ENCODE measurements at places on chromosomes 16 and 17.

- DNase-seq = no peak
Measured at GRCh38 chr16:73572135-73572828, 524.4 kb upstream of the ZFHX3 start.

DNA sequence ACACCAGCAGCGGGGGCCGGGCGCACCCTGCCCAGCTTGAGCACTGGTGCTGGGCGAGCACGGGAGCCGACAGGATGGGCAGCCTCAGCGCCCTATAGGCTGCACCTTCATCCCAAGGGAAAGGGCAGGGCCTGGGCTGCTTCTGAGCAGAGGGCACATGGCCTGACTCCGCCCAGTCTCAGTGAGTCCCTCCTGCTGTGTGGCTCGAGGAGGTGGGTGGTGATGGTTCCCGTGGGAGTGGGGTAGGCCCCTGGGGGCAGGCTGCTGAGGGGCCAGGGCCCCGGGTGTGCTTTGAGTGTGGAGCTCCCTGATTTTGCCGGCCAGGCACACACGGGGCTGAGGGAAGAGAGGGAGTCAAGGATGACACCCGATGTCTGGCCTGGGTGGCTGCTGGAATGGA is 37.9 kb downstream of the TSC2 start:
- DNase-seq = no peak

GRCh38 chr17:30337393-30337999 is 3.6 kb upstream of the TMIGD1 start:
- peak; percentile 20 for DNase-seq

DNA sequence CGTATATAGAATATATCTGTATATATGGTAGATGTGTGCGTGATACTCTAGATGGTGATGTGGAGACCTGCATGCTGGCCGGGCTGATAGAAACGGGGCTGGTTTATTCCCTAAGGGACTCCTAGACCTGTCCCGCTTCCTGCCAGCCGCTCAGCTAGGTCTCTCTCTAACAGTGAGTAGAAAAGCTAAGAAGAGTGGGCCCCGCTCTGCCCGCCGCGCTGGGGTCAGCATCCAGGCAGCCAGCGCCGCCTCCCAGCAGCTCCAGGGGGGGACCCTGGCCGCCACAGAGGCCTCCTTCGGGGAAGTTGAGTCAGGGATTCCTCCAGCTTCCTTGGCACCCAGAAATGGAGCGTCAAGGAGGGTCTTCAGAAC is 9.4 kb downstream of the CYGB start:
- DNase-seq = no peak

GRCh38 chr17:27747462-27748359 is 52.6 kb downstream of the NOS2 start:
- no peak for DNase-seq

- peak; percentile 61 for DNase-seq
Measured at GRCh38 chr17:5584383-5585286, at the start of gene NLRP1. TSS of gene NLRP1 (minus strand) at chr17:5584509. CDS start at chr17:5583957, 552 bp downstream.

DNA sequence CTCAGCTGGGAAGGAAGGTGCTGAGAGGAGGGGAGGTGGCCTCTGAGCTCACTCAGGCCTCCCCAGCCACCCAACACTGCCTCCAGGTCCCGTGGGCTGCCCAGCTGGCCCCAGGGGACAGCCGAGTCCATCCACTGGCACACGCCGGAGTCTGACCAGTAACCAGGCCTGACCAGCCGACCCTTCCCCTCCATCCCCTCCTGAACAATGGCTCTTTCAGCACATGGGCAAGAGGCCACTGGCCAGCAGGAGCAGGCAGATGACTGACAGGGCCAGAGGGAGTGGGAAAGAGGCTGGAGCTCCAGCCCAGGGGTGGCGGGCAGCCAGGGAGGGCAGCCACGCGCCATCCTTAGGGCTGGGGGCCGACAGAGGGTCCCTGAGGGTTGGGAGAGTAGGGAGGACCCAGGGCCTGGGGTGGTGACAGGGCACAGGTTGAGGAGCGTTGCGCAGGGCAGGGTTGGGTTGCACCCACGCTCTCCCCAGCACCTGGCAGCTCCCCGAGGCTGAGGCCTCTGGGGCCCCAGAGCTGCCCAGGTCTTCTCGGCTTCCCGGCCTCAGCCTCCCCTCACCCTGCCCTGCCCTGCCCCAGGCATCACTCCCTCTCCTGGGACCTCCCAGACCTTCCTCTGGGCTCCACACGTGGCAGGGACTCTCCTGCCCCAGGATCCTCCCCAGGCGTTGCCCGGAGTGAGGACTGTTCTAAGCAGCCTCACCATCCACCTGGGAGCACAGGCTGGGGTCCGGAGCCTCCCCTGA is 20.2 kb upstream of the SLC38A10 start:
- no peak for DNase-seq

DNA sequence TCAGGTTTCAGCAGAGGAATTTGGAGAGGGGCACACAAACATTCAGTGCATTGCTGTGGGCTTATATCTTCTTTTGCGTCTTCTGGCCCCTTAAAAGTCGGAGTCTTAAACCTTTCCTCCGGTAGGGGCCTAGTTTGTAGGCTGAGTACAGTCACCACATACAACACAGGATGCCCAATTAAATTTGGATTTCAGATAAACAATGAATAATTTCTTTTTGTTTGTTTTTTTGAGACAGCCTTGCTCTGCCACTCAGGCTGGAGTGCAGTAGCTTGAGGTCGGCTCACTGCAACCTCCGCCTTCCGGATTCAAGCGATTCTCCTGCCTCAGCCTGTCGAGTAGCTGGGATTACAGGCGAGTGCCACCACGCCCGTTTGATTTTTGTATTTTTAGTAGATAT is 26.7 kb upstream of the ADORA2B start:
- DNase-seq = no peak

- no peak for DNase-seq
Measured at GRCh38 chr16:71492786-71493185, 3.7 kb upstream of the ZNF19 start.

- DNase-seq = no peak
Measured at GRCh38 chr17:3808701-3809100, 7.7 kb upstream of the ITGAE start.

DNA sequence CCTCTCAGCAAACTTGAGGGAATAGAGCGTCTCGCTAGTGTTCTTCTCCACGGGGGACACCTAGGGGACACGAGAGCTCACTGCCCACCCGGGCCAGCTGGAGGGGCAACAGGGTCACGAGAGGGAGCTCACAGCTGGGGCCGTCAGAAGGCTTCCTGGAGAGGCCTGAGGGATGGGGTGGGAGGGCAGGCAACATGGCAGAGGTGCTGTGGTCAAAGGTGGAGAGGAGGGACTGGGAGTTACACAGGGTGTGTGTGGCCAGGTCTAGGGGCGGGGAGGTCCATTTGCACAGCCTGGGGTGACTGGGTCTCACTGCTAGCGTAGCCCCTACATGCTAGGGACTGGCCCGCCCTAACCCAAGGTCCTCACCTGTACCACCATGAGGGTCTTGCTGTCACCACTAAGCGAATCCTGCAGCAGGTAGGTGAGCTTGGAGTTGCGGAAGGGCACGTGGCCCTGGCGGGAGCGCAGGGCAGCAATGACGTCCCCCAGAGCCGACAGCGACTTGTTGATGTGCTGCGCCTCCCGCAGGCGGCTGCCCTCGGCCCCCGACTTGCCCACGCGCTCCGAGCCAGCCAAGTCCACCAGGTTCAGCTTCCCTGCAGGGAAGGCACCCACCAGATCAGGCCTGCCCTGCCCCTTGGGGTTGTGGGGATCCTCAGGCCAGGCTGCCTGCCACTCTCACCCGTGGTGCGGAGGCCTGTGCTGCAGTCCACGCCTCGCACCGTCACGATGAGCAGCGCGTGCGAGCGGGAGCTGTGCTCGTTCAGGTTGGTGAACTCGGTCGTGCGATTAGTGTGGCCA is 25.0 kb downstream of the KATNB1 start:
- DNase-seq = no peak

DNA sequence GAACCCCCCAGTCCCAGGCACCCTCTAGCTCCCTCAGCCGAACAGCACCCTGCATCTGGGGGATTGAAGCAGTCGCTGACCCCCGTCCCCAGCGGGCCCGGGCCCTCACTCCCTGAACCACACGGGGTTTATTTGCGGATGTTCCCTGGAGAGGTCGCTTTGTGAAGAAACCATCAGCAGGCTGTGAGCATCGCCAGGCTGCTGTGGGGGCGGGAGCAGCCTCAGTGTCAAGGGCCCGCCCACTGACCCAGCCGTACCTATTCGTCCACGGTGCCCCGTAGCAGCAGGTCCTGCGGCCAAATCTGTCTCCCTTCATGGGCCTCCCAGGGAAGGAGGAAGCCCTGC is 6.4 kb upstream of the RAB40C start:
- no peak for DNase-seq

- DNase-seq = no peak
Measured at GRCh38 chr17:19397556-19398041, 10.6 kb upstream of the MFAP4 start.

- DNase-seq = no peak
Measured at GRCh38 chr17:5184288-5184687, 7.4 kb downstream of the ZNF594 start.

GRCh38 chr17:67632141-67632540 is 85.6 kb upstream of the NOL11 start:
- no peak for DNase-seq

DNA sequence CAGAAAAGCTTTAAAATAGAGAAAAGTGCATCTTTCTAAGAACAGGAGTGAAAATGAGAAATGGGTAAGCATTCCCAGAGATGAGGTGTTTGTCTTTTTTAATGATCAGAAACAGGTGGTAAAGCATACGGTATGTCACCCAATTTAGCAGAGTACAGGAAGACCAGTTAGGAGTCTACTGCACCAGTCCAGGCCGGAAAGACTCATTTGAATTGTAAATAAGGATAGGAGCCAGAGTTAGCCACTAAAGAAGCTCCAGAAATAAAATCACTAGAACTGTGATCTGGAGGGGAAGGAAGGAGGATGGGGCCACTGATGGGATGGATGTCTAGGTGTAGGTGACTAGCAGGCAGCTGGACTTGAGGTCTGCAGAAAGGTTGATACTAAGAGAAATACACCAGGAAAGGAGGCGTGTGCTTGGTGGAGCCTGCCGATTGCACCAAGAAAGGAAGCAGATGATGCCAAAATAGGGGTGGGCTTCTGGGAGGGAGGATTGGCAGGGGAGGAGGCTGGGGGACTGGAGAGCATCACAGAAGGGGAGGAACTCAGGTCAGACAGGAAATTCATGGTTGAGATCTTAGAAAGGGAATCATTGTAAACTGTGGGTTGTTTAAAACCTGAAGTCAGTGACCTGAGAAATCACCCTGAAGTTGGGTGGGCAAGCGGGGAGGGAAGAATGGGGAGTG is 8.1 kb upstream of the NAT9 start:
- no peak for DNase-seq

- no peak for DNase-seq
Measured at GRCh38 chr16:86033016-86033474, 134.1 kb downstream of the IRF8 start.

GRCh38 chr16:54418903-54419302 is 132.3 kb upstream of the IRX3 start:
- no peak for DNase-seq

DNA sequence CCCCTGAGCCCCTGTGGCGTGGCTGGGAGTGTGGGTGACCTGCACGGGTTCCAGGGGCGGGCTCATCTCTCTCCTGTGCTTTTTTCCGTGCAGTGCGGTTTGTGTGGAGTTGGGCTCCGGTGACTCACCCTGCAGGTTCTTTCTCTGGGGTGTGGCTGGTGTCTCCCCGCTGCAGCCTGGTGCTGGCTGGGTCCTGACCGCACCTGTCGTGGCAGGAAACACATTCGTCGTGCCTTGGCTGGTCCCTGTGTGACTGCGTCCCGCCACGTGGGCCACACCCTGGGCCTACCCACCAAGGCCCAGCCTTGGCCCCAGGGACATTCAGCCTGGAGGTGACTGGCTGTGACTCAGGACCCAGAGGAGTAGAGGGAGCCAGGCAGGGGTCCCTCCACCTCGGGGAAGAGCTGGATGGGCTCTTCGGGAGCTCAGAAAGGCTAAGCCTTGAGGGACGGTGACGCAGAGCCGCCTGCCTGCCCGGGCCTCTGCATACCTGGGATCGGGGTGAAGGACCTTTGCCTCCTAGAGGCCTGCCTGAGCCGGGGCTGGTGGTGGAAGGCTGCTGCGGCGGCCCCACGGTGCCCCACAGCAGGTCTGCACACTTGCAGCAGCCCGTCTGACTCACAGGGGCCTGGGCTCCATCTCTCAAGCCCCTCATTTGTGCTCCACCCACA is 7.8 kb downstream of the TRAF7 start:
- DNase-seq = no peak

DNA sequence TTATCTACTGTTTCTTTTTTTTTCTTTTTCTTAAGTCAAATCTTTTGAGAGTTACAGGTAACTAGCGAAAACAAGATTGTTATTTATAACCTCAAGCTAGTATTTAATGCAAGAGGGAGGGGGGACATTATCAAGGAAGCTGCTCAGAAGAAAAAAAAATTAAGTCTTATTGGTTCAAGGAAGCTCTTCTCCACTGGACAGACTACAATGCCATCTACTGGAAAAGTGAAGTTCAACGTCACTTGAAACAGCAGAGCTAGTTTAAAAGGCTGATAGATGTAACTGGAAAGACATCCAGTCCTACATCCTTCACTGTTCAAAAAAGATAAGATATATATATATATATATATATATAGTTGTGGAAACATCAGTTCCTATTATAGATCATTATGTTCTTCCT is 418.0 kb upstream of the PSMD7 start:
- DNase-seq = peak; percentile 27

GRCh38 chr17:65698381-65699061 is 137.1 kb upstream of the AXIN2 start:
- DNase-seq = no peak

GRCh38 chr17:44636562-44636961 is 19.7 kb upstream of the MEIOC start:
- peak; percentile 91 for DNase-seq

DNA sequence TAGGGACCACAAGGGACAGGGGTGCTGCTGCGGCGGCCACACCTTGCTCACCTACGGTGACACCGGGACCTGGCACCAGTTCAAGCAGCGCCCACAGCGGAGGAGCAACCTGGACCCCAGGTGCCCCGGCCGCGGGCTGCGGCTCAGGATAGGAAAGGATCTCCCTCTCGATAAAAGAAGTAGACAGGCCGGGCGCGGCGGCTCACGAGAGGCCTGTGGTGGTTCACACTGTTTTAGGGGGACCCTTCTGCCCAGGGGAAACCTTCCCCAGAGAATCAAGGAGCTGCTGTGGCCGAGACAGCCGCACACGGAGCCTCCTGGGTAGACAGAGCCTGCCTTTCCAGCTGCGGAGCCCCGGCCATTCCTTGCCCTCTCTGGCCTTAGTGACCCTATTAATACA is 17.9 kb upstream of the ATP2A3 start:
- DNase-seq = no peak

All from AML-193 (cell line).